ENCODE measurements at places on chromosomes 12 and 14.

- DNase-seq: no peak
- no peaks in the 10 kb centered on the region for H3K36me3 ChIP-seq
- no peak overlapping the region for H3K27ac ChIP-seq
Observed at GRCh38 chr14:104561632-104562495, 17.7 kb upstream of the C14orf180 start.

DNA sequence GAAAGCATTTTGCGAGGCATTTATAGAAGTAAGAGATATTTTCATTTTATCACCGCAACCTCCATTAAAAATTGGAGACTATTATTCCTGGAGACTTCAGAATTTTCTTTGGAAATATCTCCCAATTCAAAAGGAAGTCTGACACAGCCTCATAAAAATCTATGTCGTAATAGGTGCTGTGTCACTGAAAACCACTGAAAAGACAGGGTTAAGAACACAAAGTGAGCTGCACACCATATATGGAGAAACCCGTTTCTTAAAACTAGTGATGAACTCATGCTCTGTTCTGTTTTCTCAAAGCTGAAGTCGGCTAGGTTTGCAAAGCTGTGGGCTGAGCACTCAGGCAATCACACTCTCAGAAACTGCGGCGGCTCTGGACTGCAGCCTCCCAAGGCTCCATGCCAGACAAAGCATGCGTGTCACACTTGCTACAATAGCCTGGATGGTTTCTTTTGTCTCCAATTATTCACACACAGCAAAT, at the start of gene GLIPR1:
Gene GLIPR1, plus strand, starts transcription at position 287 of the 481 bp plus-strand sequence. Its CDS starts 126 bp downstream, at position 413.
- peak; percentile 99 for DNase-seq
- peaks cover 46% of the 10 kb centered on the region for H3K36me3 ChIP-seq
- H3K4me3 ChIP-seq: peak within 1 kb of the TSS; percentile 93
- H3K4me1 ChIP-seq: peaks cover 75% of the 10 kb centered on the region
- H3K27ac ChIP-seq: peak within 1 kb of the TSS; percentile 95

DNA sequence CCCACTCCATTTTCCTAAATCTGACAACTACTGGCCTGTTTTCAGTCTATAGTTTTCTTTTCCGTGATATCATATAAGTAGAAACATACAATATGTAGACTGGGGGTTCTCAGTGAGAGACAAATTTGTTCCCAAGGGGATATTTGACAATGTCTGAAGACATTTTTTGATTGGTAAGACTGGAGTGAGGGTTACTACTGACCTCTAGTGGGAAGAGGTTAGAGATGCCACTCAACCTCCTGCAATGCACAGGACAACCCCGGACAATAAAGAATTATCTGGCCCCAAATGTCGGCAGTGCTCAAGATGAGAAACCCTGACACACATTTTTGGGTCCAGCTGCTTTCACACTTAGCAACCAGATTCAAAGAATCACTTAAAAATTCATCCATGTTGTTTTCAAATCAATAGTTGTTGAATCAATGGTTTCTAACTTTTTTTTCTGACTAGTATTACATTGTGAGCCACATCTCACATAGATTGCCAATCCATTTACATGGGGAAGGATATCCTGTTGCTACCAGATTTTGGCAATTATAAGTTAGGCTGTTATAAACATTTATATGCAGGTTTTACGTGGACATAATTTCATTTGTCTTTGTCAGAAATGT, 307.1 kb downstream of the RPL10L start:
- no peaks in the 10 kb centered on the region for H3K36me3 ChIP-seq
- H3K4me1 ChIP-seq: no peaks in the 10 kb centered on the region
- no peaks in the 10 kb centered on the region for H3K27me3 ChIP-seq
- H3K4me3 ChIP-seq: no peak overlapping the region
- peak; percentile 6 for DNase-seq

DNA sequence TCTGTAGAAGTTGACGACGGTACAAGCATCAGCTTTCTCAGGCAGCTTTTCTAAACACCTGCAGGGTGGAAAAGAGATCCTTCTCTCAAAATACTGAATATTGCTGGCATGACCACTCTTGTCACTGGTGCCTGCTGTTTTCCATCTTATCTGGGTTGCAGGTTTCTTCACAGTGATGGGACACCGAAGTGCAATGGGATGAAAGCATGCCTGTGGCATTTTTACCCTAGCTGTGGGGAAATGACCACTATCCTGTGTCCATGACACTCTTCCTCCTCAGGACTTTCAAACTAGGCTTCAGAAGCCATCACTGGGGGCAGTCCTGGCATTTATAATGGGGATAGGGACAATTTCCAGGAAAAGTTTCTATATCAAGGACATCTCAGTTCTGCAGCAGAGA, 98.5 kb downstream of the ETV6 start:
- H3K36me3 ChIP-seq: no peaks in the 10 kb centered on the region
- no peak for DNase-seq
- H3K27ac ChIP-seq: no peak overlapping the region
- H3K27me3 ChIP-seq: no peaks in the 10 kb centered on the region
- peaks cover 37% of the 10 kb centered on the region for H3K4me1 ChIP-seq
- H3K4me3 ChIP-seq: no peak overlapping the region

GRCh38 chr14:73424453-73424852, 33.9 kb downstream of the NUMB start:
- no peak overlapping the region for H3K4me3 ChIP-seq
- H3K27me3 ChIP-seq: no peaks in the 10 kb centered on the region
- peaks cover 22% of the 10 kb centered on the region for H3K36me3 ChIP-seq
- no peak for DNase-seq

GRCh38 chr14:92601757-92602417, 88.3 kb downstream of the RIN3 start:
- no peak for DNase-seq
- no peak overlapping the region for H3K4me3 ChIP-seq
- peaks cover 49% of the 10 kb centered on the region for H3K4me1 ChIP-seq
- peaks cover 10% of the 10 kb centered on the region for H3K36me3 ChIP-seq
- H3K27me3 ChIP-seq: peaks cover 2% of the 10 kb centered on the region

DNA sequence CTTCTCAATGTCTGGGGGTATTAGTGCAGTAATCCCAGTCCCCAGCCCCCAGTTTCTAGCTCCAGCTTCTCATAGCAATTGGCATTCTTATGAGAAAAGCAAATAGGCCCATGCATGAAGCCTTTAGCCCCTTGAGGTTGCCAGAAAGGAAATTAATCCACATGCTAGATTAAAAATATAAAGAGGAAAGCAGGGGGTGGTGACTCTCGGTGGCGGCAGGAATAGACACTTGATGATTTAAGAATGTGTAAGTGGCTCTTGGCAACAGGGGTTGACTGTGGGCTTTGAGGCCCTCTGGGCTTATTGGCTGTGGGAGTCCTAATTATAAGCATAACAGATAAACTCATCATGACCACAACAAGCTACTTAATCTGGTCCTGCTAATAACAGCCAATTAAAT, 1367.3 kb upstream of the FLRT2 start:
- no peak for DNase-seq
- no peak overlapping the region for H3K4me3 ChIP-seq
- no peaks in the 10 kb centered on the region for H3K36me3 ChIP-seq
- H3K27ac ChIP-seq: no peak overlapping the region

- DNase-seq: no peak
- no peaks in the 10 kb centered on the region for H3K27me3 ChIP-seq
- no peaks in the 10 kb centered on the region for H3K36me3 ChIP-seq
- H3K4me3 ChIP-seq: no peak overlapping the region
- no peaks in the 10 kb centered on the region for H3K4me1 ChIP-seq
Observed at GRCh38 chr12:17810399-17810798, 279.6 kb downstream of the RERGL start.

- H3K4me1 ChIP-seq: no peaks in the 10 kb centered on the region
- no peak overlapping the region for H3K27ac ChIP-seq
- no peaks in the 10 kb centered on the region for H3K27me3 ChIP-seq
- DNase-seq: no peak
- H3K36me3 ChIP-seq: no peaks in the 10 kb centered on the region
Observed at GRCh38 chr14:88063811-88064210, 58.9 kb downstream of the GPR65 start.

- peaks cover 38% of the 10 kb centered on the region for H3K4me1 ChIP-seq
- DNase-seq: peak; percentile 19
- no peak overlapping the region for H3K4me3 ChIP-seq
- no peaks in the 10 kb centered on the region for H3K36me3 ChIP-seq
- H3K27ac ChIP-seq: no peak overlapping the region
- H3K27me3 ChIP-seq: peaks cover 15% of the 10 kb centered on the region
Observed at GRCh38 chr14:33794791-33795305, 156.0 kb downstream of the EGLN3 start.

DNA sequence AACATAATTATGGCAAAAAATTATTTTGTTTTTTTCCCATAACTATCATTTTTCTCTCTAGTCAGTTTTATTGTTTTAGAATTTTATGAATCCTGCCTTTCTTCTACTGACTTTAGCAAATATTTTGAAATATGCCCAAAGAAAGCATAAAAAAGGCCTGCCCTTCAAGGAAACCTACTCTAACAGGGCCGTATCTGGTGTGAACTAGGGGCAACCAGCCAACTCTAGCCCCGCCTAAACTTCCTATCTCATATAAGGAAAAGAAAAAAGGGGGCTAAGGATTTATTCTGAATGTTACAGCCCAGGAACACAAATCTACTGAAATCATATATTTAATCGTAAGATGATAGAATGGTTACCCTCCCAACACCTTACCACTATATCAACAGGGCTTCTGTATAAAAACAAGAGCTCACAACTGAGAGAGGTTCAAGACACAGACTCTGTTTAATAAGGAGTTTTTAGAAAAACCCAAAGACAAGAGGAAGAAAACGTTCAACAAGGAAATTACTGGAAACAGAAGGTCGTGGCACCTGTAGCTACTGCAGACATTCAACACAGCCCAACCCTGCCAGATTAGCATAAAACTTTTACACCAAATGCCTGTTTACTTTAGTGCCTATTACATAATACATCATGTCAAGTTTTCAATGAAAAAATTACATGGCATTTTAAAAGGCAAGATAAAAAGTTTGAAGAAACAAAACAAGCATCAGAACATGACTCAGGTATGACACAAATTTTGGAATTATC, 12.9 kb upstream of the EPYC start:
- H3K36me3 ChIP-seq: no peaks in the 10 kb centered on the region
- no peak overlapping the region for H3K27ac ChIP-seq
- H3K4me1 ChIP-seq: no peaks in the 10 kb centered on the region
- H3K27me3 ChIP-seq: no peaks in the 10 kb centered on the region
- no peak for DNase-seq

GRCh38 chr14:27392153-27392552, 794.3 kb upstream of the NOVA1 start:
- peaks cover 4% of the 10 kb centered on the region for H3K36me3 ChIP-seq
- no peak overlapping the region for H3K4me3 ChIP-seq
- H3K27ac ChIP-seq: no peak overlapping the region

- no peaks in the 10 kb centered on the region for H3K36me3 ChIP-seq
- H3K27ac ChIP-seq: no peak overlapping the region
- DNase-seq: no peak
- no peaks in the 10 kb centered on the region for H3K27me3 ChIP-seq
- H3K4me3 ChIP-seq: no peak overlapping the region
- H3K4me1 ChIP-seq: peaks cover 6% of the 10 kb centered on the region
Observed at GRCh38 chr12:58479401-58479800, 440.9 kb downstream of the LRIG3 start.

DNA sequence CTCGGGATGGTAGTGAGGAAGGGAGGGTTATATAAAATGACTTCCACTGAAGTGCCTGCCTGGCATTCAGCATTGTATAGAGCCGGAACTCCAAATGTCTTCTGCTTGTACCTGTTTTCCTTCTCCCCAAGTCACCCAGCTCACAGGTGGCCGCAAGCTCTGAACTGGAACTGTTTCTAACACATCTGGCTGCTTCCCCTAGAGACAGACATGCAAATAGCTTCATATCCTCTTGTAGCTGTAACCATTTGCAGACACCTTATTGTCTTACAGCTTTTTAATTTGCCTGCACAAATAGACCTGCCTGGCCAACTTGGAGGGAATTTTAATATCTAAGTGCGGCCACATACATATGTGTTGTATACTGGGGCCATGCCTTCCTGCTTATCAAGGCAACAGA, 126.0 kb downstream of the CHST11 start:
- no peak overlapping the region for H3K4me3 ChIP-seq
- DNase-seq: no peak
- H3K4me1 ChIP-seq: peaks cover 32% of the 10 kb centered on the region

GRCh38 chr12:70243510-70244371, 508 bp downstream of the CNOT2 start:
- peaks cover 5% of the 10 kb centered on the region for H3K27me3 ChIP-seq
- DNase-seq: peak; percentile 25
- peak overlapping the region; percentile 100 for H3K27ac ChIP-seq
- H3K4me3 ChIP-seq: peak overlapping the region; percentile 100
- peaks cover 69% of the 10 kb centered on the region for H3K4me1 ChIP-seq

All from HFFc6 (cell line).